ENCODE measurements at places on chromosomes 7 and 10. TPM values are rescaled to one million over a fixed set of nuclear protein-coding genes. Genes with fewer than 3 reads are reported as not detected.

DNA sequence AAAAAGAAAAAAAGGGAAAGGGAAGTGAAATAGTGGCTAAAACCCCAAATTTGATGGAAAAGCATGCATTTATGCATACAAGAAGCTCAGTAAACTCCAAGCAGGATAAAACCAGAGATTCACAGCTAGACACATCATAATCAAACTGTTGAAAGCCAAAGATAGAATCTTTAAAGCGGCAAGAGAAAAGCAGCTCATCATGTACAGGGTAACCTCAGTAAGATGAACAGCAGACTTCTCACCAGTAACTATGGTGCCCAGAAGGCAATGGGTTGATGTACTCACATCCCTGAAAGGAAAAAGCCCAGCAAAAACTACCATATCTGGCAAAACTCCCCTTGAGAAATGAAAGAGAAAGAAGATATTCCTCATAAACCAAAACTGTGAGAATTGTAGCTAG, 60.4 kb downstream of the TPST1 start:
- no peak for DNase-seq

DNA sequence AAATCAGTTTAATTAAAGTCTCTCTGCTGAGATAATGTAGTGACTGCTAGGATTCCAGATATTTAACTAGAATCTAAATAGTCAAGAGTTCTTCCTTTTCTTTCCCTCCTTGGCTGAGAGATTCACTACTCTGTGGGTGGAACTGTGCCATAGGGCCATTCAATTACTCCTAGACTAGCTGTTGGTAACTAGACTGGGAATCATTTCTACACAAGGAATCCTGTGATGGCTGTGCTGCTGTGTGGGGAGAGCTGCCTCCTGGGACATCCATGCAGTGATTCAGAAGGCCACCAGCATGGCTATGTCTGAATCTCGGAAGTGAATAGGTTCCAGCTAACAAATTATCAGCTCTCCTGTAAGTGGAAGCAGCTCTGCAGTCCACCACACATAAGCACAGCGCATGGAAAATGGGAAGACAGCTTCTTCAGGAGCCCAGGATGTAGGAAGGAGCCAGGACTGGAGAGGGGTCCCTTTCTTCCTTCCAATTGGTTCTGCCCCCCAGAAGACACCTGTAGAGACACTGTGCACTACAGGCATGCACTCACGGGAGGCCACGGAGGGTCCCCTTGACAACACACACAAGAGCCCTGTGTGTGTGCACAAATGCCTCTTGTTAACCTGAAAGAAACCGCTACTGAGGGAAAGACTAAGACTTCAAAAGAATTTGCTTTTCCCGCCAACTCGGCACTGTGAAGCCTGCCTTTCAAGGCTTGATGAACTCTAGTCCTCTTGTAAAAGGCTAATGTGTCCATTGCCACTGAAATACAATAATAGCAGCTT, 66.5 kb downstream of the SCRN1 start:
- no peak for DNase-seq

CACNA2D1 gene
- polyA plus RNA-seq = 11.0 TPM

COL26A1 gene
- 0.48 TPM for polyA plus RNA-seq

- DNase-seq = no peak
These were observed 18.9 kb downstream of the GBX1 start for GRCh38 chr7:151148319-151149259.

TCAF2 gene
- 1.9 TPM for polyA plus RNA-seq

All from BJ (cell line).